ENCODE measurements at places on chromosomes 16 and 17.

DNA sequence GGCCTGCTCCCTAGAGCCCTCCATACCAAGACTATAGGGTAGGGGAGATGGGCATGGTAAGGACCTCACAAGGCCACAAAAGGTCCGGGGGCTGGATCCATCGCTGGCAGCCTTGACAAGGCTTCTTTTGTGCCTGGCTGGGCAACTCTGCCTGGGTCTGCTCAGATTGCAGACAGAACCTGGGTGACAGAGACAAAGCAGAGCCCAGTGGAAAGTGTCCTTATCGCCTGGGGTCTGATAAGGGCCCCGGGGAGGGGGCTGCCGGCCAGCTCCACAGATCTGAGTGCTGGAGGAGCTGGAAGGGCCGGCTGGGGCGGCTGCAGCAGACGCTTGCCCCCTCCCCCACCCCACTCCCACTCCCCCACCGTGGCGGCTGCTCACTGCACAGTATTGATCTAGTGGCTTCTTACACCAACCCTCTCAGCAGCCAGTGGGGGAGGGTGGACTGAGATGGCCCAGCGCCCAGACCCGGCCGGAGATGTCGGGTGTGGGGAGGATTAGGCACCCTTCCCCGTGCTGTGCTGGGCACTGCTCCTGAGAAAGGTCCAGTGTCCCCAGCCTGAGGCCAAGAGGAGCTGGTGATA is 7.2 kb downstream of the MMP15 start:
- no peak for DNase-seq

GRCh38 chr17:1147664-1148063 is 32.1 kb downstream of the ABR start:
- DNase-seq: no peak

DNA sequence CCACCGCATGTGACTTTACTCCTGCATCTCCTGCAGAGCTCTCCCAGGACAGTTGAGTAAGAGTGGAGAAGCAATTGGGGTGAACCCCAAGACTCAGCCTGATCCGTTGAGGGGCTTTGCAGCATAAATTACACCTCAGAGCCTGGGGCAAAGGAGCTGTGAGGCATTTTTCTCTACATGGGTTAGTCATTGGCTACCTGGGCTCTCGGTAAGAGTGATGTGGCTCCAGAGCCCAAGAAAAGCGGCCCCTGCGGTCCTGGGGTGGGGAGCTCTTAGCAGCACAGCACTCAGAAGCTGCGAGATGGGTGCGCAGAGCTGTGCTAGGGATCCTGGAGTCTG is 40.4 kb upstream of the C16orf78 start:
- DNase-seq: no peak

- no peak for DNase-seq
These were observed 680 bp downstream of the SKA2 start for GRCh38 chr17:59154292-59154720.

DNA sequence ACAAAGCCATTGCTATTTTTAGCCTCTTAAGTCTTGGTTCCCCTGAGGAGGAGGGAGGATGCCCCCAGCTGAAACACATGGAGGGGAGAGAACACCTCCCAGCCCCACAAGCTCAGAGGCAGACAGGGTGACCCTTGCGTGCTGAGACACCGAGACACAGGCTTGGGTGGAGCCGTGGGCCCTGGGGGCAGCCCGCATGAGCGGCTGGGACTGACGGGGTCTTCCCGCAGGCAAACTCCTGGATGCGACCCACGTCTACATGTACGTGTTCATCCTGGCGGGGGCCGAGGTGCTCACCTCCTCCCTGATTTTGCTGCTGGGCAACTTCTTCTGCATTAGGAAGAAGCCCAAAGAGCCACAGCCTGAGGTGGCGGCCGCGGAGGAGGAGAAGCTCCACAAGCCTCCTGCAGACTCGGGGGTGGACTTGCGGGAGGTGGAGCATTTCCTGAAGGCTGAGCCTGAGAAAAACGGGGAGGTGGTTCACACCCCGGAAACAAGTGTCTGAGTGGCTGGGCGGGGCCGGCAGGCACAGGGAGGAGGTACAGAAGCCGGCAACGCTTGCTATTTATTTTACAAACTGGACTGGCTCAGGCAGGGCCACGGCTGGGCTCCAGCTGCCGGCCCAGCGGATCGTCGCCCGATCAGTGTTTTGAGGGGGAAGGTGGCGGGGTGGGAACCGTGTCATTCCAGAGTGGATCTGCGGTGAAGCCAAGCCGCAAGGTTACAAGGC is 9.8 kb downstream of the SLC16A3 start:
- DNase-seq: peak; percentile 16

GRCh38 chr17:50884439-50885311 is 18.5 kb upstream of the TOB1 start:
- no peak for DNase-seq

DNA sequence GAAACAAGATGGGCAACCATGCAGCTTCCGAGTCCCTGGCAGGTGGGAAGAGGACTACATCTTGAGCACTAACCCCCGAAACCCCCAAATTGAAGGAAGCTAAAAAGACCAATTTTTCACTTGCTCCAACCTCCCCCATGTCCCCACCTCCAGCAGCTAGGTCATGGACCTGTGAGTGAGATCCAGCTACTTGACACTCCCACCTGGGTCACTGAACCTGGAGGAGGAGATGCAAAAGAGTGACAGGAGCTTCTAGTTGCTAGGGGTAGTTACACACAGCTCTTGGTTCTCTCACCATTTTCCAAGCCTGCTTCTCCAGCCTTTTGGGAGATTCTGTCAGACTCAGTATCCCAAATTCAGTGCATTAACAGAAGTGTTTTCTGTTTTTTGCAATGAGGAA is 11.2 kb downstream of the PDZD9 start:
- no peak for DNase-seq

GRCh38 chr16:70254180-70254964 is 2.6 kb upstream of the EXOSC6 start:
- no peak for DNase-seq

DNA sequence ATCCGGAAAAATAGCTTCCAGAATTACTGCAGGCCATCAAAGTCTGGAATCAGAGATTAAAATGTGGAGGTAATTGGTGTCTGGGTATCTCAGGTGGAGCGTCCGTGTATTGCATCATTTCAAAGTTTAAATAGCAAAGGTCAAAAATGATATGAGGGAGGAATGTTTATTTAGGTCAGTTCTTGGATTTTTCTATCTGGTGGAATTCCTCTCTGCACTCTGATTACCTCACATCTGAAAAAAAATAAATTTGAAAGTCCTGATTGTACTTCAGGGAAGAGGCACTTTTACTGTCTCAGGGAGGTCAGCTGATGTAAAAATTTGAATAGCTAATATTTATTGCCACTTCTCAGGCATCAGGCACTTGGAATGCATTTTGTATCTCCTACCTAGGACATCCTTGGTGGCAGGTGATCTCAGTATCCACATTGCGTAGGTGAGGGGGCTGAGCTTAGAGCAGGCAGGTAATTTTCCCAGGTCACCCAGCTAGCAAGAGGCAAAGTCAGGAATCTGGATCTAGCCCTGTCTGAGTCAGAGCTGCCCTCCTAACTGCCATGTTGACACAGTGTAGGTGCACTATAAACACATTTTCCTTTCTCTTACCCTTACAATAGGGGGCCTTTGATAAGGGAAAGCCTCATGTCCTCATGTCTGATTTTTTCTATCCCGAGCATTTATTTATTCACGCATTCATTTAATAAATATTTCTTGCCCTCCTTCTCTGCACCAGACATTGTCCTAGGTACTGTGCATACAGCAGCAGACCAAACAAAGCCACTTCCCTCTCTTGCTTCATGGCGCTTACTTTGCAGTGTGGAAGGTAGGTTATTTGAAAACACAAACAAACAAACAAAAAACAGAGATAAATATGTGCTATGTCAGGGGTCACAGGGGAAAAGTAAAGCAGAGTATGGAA is 454.3 kb downstream of the HAPSTR1 start:
- no peak for DNase-seq

DNA sequence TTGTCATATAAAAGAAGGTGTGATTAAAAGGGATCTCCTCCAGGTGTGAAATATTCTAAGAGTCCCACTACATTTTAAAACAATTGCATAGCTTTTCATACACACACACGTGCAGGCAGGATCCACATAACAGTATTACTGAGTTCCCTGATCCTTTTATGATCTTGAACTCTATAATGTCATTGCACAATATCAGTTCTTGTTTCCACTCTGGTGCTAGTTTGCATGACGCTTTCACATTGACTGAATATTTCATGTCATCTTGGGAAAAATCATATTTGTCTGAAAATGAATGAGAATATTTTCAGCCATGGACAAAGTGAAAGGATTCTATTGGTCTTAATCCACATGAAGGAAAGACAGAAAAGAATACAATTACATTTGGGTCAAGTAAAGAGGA is 703.8 kb downstream of the CDH8 start:
- DNase-seq: no peak

- no peak for DNase-seq
These were observed 36.1 kb upstream of the NACA2 start for GRCh38 chr17:61627125-61627524.

- no peak for DNase-seq
These were observed 18.2 kb downstream of the COTL1 start for GRCh38 chr16:84599521-84600202.

DNA sequence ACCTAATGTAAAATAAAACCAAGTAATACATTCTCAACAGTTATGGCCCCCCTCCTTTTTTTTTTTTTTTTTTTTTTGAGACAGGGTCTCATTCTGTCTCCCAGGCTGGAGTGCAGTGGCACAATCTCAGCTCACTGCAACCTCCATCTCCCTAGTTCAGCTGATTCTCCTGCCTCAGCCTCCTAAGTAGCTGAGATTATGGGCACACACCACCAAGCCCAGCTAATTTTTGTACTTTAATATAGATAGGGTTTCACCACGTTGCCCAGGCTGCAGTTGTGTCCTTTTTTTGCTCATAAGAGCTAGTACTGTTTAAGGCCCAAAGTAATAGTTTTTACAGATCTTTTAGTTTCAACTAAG is 18.3 kb downstream of the EARS2 start:
- DNase-seq: no peak

DNA sequence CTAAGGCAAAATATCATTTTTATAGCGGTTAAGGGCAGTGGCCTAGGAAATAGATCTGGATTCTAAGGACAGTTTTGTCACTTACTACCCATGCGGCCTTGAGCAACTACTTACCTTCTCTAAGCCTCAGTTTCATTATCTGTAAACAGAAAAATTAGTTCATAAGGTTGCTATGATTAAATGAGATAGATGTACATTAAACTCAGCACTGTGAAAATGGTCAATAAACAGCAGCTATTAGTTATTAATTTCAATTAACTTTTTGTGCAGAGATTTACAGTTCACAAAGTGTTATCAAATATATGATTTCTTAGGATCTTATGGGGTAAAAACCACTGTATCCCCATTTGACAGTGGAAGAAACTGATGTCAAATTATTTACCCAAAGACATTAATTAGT is 135.5 kb upstream of the CORO6 start:
- no peak for DNase-seq

DNA sequence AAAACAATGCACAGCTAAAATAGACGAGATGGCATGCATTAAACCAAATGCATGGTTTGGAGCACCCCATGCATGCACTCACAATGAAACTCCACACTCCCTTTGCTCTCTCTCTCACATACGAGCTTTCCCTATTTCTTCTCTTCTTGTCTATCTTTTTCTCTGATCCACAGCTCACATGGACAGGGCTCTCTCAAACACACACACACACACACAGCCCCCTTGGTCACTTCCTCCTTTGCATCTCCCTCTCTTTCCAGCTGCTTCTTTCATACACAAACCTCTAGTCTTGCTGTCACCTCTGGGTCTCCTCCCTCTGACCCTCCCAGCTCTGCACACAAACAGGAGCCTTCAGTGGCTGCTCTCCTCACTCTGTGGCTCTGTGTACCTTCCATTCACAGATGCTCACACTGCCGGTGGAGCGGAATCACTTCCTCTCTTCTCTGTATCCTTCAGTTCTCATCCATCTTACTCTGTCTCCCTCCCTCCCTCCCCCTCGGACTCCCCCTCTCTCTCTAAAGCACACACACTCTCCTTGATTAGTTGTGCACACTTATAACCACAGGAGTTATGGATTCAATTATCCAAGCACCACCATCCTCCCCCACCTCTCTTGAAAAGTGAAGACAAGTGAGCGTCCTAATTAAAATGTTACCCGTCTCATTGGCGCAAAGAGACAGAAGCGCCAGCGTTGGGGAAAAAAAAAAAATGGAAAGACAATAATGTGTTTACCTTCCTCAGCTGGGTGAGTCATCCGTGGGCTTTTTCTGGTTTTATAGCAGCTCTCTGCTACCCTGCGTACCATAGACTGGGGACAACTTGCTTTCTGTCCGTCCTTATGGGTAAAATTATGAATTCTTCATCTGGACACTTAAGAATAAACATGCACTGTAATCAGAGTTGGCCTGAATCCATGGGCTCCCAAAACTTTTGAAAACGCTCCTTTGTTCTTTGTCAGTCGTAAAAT is 90.8 kb downstream of the SHISA6 start:
- DNase-seq: no peak

- DNase-seq: no peak
These were observed 29.4 kb upstream of the MTSS2 start for GRCh38 chr16:70715055-70715858.

DNA sequence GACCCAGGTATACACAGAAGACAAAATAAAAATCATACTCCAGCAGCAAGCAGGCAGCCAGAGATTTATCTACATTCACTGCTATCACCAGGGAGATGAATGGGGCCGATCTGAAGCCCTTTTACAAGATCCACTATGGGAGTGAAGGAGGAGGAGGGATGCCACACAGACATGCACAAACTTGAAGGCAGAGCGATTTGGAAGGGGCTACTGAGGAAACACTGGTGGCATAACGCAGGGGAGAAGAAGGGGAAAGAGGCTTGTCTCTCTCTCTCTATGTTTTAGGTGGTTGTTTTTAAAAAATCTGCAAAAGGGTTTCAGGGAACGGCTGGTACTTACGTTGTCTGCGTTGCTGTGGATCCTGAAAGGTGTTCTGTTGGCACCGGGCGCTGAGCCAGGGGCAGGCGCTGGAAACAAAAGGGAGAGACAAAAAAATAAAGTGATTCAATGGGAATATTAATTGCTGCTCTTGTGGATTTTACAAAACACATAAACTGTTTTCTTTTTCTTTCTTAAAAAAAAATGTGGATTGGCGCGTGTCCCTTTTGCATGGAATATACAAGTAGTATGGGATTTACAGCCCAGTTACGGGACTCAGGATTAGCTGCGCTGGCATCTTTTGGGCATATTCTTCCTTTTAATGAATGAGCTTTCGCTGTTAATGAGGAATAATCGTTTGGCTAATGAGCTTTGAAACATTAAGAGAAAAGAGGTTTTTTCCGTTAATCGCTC is 255.3 kb upstream of the PMFBP1 start:
- no peak for DNase-seq

DNA sequence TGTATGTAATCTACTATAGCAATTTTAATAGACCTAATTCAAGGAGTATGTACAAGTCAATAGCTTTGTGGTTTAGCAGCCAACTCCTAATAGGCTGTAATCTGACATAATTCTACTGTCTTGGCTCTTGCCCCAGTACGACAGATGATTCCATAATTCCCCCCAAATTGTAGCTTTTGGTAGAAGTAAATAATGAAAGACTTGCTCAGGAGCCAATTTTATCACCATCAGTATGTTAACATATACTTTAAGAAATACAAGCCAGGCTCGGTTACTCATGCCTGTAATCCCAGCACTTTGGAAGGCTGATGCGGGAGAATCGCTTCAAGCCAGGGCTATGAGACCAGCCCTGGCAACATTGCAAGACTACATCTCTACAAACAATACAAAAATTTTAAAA is 53.9 kb downstream of the AP2B1 start:
- no peak for DNase-seq

- DNase-seq: no peak
These were observed 278.7 kb downstream of the FTO start for GRCh38 chr16:53982631-53983042.

- DNase-seq: no peak
These were observed 609.2 kb downstream of the TOX3 start for GRCh38 chr16:51937771-51938170.

GRCh38 chr17:79919164-79919585 is 79.9 kb upstream of the CBX4 start:
- no peak for DNase-seq
